Mesenteric fat pad (tissue), 1 donor: ENCODE measurements at places on chromosomes 6 and 20.

GRCh38 chr6:8983202-8983688 lies 547.9 kb upstream of the SLC35B3 start:
- DNase-seq, result peak; percentile 90

- no peak for DNase-seq
Measured at GRCh38 chr6:158708239-158708638, 58.4 kb downstream of the SYTL3 start.

GRCh38 chr6:82114748-82115147 lies 132.8 kb downstream of the IBTK start:
- DNase-seq, result no peak

GRCh38 chr6:1832358-1832757 lies 222.6 kb downstream of the FOXC1 start:
- no peak for DNase-seq

- DNase-seq, result no peak
Measured at GRCh38 chr6:109143191-109143590, 47.9 kb downstream of the CEP57L1 start.

GRCh38 chr6:137995371-137995770 lies 111.8 kb downstream of the PERP start:
- DNase-seq, result no peak

GRCh38 chr20:34922654-34923381 lies 32.8 kb downstream of the GSS start:
- no peak for DNase-seq

DNA sequence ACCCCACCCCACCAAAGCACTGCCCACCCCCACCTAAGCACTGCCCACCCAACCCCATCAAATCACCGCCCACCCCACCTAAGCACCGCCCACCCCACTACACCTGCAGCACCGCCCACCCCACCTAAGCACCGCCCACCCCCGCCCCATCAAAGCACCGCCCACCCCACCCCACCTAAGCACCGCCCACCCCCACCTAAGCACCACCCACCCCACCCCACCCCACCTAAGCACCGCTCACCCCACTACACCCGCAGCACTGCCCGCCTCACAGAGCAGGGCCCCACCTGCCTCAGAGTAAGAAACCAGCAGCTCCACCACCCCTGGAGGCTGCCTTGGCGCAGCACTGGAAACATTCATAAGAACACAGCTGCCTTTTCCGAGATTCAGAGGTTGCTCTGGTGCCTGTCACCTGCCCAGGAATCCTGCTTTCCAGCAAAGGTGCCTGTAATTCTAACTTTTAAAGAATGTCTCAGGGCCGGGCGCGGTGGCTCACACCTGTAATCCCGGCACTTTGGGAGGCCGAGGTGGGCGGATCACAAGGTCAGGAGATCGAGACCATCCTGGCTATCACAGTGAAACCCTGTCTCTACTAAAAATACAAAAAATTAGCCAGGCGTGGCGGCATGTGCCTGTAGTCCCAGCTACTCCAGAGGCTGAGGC lies 148.2 kb downstream of the BMP7 start:
- DNase-seq, result no peak

GRCh38 chr20:14790190-14790589 lies 452.8 kb upstream of the FLRT3 start:
- no peak for DNase-seq

- no peak for DNase-seq
Measured at GRCh38 chr6:49463612-49463967, 420 bp downstream of the CENPQ start.

GRCh38 chr20:40997116-40997515 lies 31.5 kb upstream of the TOP1 start:
- DNase-seq, result no peak
